Endothelial cell (in vitro differentiated cells): ENCODE measurements at places on chromosomes 5 and 9. TPM values are rescaled to one million over a fixed set of nuclear protein-coding genes. Genes with fewer than 3 reads are reported as not detected.

The CRB2 gene
- total RNA-seq, result 0.18 TPM

The C5orf15 gene
- total RNA-seq, result 35.5 TPM

GRCh38 chr5:147743678-147744374, 38.7 kb downstream of the JAKMIP2 start:
- no peaks in the 10 kb centered on the region for H3K27me3 ChIP-seq
- no peaks in the 10 kb centered on the region for H3K36me3 ChIP-seq
- no peak for DNase-seq
- H3K27ac ChIP-seq, result no peak overlapping the region
- H3K4me1 ChIP-seq, result peaks cover 6% of the 10 kb centered on the region

- peaks cover 74% of the 10 kb centered on the region for H3K36me3 ChIP-seq
- no peak for DNase-seq
- H3K27me3 ChIP-seq, result peaks cover 8% of the 10 kb centered on the region
Measured at GRCh38 chr9:100294341-100294740, 58.4 kb downstream of the TEX10 start.

- no peak overlapping the region for H3K4me3 ChIP-seq
- no peaks in the 10 kb centered on the region for H3K4me1 ChIP-seq
- no peak for DNase-seq
- H3K27me3 ChIP-seq, result no peaks in the 10 kb centered on the region
- H3K36me3 ChIP-seq, result peaks cover 8% of the 10 kb centered on the region
- no peak overlapping the region for H3K27ac ChIP-seq
Measured at GRCh38 chr5:83547161-83547560, 75.6 kb downstream of the VCAN start.

DNA sequence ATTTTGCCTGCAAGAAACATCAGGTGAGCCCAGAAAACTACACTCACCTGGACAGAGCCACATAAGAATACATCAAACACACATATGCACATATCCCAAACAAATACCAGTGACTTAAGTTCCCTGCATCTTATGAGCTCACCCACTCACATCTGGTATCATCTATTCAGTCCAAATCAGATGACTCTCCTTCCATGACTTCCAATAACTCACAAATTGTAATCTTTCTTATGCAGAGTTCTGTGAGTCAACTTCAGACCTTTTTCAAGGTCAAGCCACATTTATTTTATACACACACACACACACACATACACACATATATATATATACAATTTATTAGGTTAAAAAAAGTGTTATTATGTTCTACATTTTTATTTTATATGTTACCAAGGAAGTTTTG, 1711.9 kb upstream of the CDH9 start:
- no peak for DNase-seq
- peaks cover 3% of the 10 kb centered on the region for H3K27me3 ChIP-seq
- peaks cover 3% of the 10 kb centered on the region for H3K4me1 ChIP-seq
- no peak overlapping the region for H3K4me3 ChIP-seq
- H3K36me3 ChIP-seq, result no peaks in the 10 kb centered on the region

- no peak for DNase-seq
- no peak overlapping the region for H3K4me3 ChIP-seq
- H3K27me3 ChIP-seq, result peaks cover 6% of the 10 kb centered on the region
- no peak overlapping the region for H3K27ac ChIP-seq
- H3K4me1 ChIP-seq, result peaks cover 10% of the 10 kb centered on the region
- H3K36me3 ChIP-seq, result no peaks in the 10 kb centered on the region
Measured at GRCh38 chr5:124538191-124538590, 208.2 kb downstream of the ZNF608 start.

DNA sequence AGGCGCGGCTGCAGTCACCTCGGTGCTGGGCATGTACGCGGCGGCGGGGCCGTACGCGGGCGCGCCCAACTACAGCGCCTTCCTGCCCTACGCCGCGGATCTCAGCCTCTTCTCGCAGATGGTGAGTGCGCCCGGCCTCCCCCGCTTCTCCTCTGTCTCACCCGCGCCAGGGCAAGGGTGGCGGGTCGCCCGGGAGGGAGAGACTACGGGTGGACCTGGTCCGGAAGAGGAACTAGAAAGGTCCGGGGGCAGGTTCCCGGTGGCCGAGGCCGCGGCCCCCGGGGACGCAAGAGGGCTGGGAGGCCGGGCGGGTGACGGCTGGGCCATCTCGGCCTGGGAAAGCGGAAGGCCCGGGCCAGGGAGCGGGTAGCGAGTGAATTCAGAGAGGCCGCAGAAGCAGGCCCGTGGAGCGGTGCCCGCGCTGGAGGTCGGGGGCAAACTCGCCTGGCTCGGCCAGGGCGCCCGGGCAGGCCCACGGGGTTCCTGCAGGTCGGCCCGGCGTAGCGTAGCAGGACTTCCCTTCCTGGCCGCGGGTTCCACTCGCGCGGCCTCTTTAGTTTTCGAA, 711 bp downstream of the IRX1 start:
- H3K36me3 ChIP-seq, result peaks cover 3% of the 10 kb centered on the region
- H3K27ac ChIP-seq, result no peak overlapping the region
- no peak for DNase-seq
- H3K27me3 ChIP-seq, result peaks cover 34% of the 10 kb centered on the region
- no peak overlapping the region for H3K4me3 ChIP-seq
- peaks cover 8% of the 10 kb centered on the region for H3K4me1 ChIP-seq

- no peaks in the 10 kb centered on the region for H3K36me3 ChIP-seq
- DNase-seq, result peak; percentile 70
- H3K27me3 ChIP-seq, result peaks cover 11% of the 10 kb centered on the region
- peaks cover 14% of the 10 kb centered on the region for H3K4me1 ChIP-seq
- H3K27ac ChIP-seq, result no peak within 1 kb of the TSS
Measured at GRCh38 chr5:136028782-136029742, at the start of gene TGFBI. TGFBI (plus strand) TSS chr5:136028988; CDS start chr5:136029056, 68 bp downstream.

DNA sequence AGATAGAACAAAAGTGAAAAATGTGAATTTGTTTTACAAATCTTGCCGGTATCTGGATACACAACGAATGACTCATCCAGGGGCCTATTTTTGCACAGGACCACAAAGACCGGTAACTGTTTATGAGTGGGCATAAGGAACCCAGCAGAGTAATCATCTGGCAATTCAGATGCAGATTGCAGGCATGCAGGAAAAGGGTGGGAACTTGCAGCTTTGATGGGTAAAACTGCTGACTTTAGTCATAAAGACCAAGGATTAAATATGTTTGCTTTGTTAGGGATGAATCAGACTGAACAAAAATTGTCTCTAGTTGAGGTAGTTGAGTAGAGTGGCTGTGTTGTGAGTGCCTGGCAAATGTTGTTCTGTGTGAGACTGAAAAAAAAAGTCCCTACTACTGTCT, 309.6 kb upstream of the CCNH start:
- no peak overlapping the region for H3K4me3 ChIP-seq
- H3K4me1 ChIP-seq, result no peaks in the 10 kb centered on the region

DNA sequence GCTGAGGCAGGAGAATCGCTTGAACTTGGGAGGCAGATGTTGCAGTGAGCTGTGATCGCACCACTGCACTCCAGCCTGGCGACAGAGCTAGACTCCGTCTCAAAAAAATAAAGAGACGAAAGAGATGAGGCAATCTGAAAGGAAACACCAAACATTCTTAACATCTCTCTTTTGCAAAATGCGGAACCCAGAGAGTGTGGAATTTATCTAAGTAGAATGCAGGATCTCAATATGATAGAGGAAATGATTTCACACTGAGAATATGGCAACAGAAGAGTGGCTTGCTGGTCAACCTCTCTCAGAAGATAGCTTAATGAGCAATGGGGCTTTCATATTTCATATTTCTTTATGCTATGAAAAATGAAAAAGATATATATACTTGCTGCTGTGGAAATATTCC, 33.4 kb upstream of the PCA3 start:
- H3K27me3 ChIP-seq, result no peaks in the 10 kb centered on the region
- no peak overlapping the region for H3K4me3 ChIP-seq
- DNase-seq, result no peak
- H3K36me3 ChIP-seq, result no peaks in the 10 kb centered on the region
- no peaks in the 10 kb centered on the region for H3K4me1 ChIP-seq
- H3K27ac ChIP-seq, result no peak overlapping the region

- peaks cover 4% of the 10 kb centered on the region for H3K36me3 ChIP-seq
- H3K27me3 ChIP-seq, result peaks cover 9% of the 10 kb centered on the region
- no peak overlapping the region for H3K27ac ChIP-seq
Measured at GRCh38 chr9:127968042-127968441, 12.7 kb downstream of the EEIG1 start.
